ENCODE measurements at places on chromosomes 6 and 20. TPM values are rescaled to one million over a fixed set of nuclear protein-coding genes. Genes with fewer than 3 reads are reported as not detected.
A peak's percentile ranks its signal among the peaks of the same experiment; 100 is the strongest.

JAG1 gene
- total RNA-seq: 3.0 TPM

SYNE1 gene
- total RNA-seq: 40.0 TPM

DAAM2 gene
- total RNA-seq: 4.0 TPM

VAPB gene
- 18.0 TPM for total RNA-seq

MUCL3 gene
- total RNA-seq: not detected

TINAG gene
- not detected for total RNA-seq

CTCFL gene
- total RNA-seq: not detected

DNA sequence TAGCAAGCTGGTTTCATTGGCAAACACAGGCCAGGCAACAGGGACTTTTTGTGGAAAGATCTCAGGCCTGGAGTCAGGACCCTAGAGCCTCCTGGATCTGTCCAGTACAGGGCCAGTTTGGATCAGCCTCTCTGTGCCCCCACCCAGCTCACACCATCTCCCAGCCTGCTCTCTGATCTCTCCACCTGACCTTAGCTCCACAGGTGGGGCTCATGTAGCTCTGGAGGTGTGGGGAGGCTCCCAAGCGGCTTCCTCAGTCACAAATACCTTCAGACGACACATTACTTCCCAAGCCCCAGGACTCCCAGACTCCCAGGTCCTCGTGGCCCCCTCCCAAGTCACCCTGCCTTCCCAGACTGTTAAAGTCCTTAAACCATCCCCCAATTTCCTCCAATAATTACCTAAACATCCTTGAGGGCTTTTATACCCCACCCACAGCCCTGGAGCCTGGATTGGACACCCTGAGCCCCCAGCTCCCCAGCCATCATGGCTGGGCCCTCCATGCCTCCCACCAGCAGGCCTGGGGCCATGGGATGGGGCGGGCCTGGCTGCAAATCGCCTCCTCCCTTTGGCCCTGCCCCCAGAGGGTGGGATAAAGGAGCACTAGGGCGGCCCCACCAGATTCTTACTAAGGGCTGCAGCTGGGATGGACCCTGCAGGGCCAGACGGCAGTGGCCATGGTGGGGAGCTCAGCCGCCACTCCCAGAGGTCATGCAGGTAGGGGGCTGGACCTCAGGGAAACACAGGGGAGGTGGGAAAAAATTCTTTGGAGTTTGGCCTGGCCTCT is 15.9 kb upstream of the FANCE start:
- DNase-seq: no peak

GRCh38 chr20:38222231-38222922 is 38.2 kb downstream of the KIAA1755 start:
- DNase-seq: peak; percentile 69

DNA sequence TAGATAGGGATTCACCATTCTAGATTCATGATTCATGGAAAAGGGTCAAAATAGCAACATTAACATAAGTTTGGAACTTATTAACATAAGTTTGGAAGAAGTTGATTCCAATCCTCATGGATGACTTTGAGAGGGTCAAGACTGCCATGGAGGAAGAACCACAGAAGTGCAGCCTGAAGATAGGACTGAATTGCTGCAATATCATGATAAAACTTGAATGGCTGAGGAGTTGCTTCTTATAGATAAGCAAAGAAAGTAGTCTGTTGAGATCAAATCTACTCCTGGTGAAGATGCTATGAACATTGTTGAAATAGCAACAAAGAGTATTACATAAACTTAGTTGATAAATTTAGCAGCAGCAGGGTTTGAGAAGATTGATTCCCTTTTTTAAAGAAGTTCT is 62.2 kb downstream of the GMDS start:
- DNase-seq: no peak

DNA sequence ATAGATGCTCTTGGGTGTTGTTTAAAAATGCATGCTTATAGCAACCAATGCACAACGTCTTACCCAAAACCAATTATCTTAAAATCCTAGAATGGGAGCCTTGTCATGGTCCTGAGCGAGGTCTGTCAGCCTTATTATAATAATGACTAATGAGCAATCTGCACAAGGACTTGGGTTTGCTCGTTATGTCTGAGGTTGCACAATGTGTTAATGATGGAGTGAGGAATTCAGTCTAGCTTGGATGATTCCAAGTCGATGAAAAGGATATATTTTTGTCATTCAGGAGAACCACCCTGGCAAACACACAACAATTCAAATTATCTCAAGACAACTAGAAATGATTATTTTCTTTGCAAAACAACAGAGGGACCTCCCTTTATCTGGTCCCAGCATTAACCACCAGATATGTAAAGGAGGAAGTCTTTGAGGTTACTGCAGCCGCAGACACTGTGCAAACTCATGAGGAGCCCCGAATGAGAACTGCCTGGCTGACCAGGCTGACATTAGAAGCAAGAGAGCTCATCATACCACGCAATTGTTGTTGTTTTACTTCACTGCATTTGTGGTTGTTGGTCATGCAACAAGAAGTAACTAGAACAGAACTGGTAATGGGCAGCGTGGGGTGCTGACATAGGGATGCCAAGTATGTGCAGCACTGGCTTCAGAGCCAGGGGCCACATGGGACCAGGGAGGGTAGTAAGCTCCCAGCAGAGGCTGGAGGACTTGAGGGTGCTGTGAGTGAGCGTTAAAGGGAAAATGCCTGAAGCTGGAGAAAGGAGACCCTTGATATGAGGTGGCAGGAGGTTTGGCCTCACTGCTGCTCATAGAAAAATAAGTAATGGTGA is 488.3 kb downstream of the CDH26 start:
- no peak for DNase-seq

GRCh38 chr6:97947841-97948240 is 664.8 kb upstream of the MMS22L start:
- peak; percentile 59 for DNase-seq

- no peak for DNase-seq
Measured at GRCh38 chr6:145406783-145407182, 328.5 kb downstream of the EPM2A start.

- no peak for DNase-seq
Measured at GRCh38 chr6:113331021-113331420, 526.1 kb upstream of the MARCKS start.

DNA sequence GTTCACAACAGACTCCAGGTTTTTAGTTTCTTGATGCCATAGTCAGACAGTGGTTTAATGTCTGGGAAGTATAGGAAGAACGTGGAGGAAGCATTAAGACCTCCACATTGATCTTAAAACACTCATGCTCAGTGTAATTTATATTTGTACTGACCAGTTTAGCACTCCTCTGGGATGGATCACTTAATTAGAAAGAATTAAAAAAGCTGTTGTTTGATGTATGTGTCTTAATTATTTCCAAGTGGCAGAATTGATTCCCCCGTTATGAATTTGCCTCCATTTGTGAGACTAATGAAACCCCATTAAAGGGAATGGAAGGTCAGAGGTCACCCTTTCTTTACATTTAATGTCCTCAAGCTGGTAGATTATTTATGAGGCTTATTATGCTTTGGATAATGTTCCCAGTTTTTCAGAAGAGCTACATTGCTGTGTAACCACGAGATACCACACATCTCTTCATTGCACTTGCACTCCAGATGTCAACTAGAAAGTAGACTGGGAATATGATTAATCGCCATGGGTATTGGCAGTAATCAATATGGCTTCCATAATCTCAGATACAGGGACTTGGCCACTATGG is 270.0 kb upstream of the JAG1 start:
- no peak for DNase-seq

DNA sequence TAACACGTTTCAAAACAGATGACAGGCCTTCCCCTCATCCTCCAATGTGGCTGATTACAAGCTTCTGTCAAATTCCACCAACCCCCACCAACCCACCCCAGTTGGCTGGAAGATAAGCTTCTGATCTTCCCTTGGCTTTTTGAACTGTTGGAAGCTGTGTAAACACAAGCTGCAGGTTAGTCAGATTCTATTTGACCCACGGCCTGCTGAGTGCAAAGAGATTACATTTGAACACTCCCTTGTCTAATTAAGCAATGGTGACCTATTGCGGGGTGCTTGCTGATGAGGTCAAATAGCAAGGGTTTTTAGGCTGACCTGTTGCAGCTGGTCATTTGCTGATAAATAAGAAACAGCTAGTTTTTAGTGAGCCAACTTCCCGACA is 379.7 kb downstream of the BMP2 start:
- no peak for DNase-seq
